Activated CD8-positive, alpha-beta memory T cell treated with anti-CD3 and anti-CD28 coated beads for 4 hours (primary cell): ENCODE measurements at places on chromosomes 6 and 20.

DNA sequence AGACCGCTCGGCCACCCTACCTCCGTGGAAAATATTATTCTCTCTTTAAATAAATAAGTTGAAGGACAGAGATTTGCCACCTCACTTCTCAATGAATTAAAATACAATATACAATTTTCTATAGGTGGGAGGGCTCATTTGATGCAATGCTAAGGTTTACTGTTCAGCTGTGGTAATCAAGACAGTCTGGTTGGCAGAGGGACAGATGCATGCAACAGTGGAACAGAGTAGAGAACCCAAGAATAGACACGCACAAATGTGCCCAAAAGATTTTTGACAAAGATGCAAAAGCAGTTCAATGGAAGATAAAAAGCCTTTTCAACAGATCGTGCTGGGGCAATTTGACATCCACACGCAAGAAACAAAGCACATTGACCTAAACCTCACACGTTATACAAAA is 145.2 kb downstream of the CEBPB start:
- no peak for DNase-seq

GRCh38 chr6:54874349-54875048 is 27.9 kb downstream of the FAM83B start:
- no peak for DNase-seq

- no peak for DNase-seq
Measured at GRCh38 chr20:60222497-60222896, 264.3 kb downstream of the CDH26 start.

DNA sequence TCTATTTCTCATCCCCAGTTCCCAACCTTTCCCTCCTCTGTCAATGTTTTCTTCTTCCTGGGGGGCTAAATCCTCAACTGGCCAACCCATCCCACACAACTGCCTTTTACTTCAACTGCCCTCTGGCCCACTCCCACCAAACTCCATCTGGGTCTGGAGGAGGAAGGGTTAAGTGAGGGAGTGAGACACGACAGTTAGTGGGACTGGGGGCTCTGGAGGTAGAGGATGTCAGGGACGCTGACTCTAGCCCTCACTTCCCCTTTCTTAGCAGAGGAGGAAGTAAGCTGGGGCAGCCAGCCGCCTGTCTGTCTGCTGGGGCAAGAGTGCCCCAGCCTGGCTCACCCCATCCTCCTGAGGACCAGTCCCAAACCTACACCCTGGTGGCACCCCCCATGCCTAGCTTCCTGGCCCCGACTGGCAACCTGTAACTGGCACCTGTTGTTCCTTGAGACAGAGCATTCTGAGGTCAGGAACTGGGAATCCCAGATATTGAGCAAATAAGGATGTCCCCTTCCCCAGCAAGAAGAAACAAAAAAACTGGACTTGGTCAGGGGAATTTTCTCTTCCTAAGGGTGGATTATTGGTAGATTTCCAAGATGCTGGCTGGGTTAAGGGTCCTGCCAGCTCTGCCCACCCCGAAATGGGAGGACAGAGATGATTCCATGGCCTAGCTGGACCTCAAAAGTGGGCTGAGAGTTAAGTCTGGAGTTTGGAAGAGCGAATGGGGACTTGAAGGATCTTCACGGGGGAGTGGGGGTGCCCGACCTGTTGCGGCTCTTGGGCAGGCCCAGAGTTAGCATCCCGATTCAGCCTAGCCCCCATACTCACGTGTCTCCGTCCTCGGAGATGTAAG is 971 bp downstream of the NFKBIE start:
- no peak for DNase-seq
